Hematopoietic multipotent progenitor cell treated with erythropoietin and hydrocortisone succinate and interleukin-3 and kit ligand, for 8 days (in vitro differentiated cells): ENCODE measurements at places on chromosomes 3 and 15.

DNA sequence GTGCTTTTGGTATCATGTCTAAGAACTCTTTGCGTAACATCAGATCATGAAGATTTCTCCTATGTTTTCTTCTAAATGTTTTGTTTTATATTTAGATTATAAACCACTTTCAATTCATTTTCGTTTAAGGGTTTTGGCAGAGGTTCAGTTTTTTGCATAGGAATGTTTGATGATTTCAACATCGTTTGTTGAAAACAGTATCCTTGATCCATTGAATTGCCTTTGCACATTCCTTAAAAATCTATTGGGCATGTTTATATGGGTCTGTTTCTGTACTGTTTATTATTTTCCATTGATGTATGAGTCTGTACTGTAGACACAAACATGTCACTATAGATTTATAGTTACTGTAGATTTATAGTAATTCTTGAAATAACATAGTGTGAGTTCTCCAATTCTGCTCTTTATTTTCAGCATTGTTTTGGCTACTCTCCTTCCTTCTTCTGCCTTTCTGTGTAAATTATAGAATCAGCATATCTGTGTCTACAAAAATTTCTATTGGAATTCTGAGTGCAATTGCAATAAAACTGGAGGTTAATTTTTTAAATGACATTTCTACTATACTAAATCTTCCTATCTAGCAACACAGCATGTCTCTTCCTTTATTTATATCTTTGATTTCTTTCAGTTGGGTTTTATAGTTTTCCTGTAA lies 374.0 kb downstream of the SV2B start:
- DNase-seq, result no peak

GRCh38 chr3:169165196-169166158 lies 498.0 kb downstream of the MECOM start:
- DNase-seq, result no peak

DNA sequence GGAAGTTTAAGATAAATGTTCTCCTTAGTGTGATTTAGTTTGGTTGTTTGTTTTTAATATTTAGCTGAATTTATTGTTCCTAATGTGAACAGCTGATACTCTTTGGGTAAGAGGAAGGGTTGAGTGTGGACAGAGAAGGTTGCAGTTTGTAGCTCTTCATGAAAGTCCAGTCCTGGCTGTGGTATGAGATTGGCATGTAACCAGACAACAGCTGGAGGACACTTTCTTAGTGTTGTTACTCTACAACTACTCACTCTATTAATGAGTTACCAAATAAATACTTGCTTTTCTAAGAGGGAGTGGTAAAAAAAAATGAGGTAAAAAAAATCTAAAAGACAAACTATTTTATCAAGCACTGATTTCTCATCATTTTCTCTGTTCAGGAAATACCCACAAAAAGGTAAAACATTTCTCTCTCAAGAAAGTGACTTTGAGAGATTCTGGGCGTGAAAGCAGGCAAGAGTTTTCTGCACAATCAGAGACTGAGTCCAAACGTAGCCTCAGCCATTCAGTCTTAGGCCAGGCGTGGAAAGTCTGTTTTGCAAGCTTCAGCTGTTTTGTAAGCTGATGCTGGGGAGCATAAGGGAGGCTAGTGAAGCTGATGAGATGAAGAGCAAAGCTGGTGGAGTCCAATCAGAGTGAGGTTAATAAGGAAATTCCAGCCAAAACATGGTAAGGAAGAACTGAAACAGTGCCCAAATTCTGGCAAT lies 138.5 kb upstream of the ARPP21 start:
- no peak for DNase-seq

- DNase-seq, result no peak
Observed at GRCh38 chr3:122640437-122640999, 40.1 kb upstream of the PARP14 start.

DNA sequence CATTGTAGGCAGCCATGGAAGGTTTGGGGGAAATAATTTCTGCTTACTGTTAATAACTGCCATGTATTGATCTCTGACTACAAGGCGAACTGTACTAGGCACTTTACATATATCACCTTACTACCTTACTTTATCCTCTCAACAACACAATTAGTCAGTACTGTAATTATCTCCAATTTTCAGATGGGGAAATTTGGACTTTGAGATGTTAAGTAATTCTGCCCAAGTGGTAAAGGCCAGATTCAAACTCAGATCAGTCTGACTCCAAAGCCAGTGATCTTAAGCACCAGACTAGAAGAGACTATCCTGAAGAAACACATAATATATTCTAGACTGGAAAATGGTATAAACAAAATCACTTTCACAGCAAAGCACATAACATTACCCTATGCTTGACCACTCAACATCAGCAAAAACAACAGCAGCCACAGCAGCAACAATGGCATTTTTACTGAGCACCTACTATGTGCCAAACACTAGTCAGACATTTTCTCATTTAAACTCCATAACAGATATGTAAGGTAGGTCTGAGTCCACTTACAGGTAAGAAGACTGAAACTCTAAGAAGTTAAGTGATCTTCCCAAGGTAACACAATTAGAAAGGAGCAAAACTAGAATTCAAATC lies 13.1 kb downstream of the MTHFS start:
- DNase-seq, result no peak
